ENCODE measurements at places on chromosomes 7 and 10.

- no peak for DNase-seq
Observed at GRCh38 chr10:51300617-51301304, 226.5 kb downstream of the PRKG1 start.

- DNase-seq, result no peak
Observed at GRCh38 chr10:4888236-4888635, 62.2 kb downstream of the AKR1E2 start.

DNA sequence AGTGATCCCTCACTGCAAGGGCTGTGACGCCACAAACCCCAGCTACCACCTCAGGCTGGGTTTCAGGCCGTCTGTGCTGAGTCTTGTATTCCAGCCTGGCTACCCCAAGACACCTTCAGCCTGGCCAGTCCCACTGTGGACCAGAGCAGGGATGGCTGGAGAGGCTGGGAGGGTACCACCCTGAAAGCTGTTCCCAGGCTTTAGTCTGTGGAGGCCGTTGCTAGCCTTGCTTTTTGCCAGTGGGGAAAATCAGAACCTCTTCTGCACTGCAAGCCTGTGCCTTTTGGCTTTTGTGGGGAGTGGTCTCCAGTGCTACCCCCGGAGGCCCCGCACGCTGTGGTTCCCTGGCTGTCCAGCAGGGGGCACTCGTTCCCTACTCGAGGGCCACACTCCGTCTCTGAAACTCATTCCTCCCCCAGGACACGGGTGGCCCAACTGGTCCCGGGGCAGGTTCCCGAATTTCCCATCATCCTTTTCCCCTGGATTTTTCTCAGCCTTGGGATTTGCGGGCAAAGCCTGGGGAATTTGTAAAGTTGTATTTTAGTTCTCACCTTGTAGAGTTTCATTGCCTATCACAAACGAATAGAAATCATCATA, 128.4 kb upstream of the BTBD16 start:
- DNase-seq, result no peak

GRCh38 chr7:12594122-12594897, 23.8 kb downstream of the SCIN start:
- no peak for DNase-seq

GRCh38 chr7:23261843-23262452, 15.4 kb downstream of the GPNMB start:
- DNase-seq, result no peak

DNA sequence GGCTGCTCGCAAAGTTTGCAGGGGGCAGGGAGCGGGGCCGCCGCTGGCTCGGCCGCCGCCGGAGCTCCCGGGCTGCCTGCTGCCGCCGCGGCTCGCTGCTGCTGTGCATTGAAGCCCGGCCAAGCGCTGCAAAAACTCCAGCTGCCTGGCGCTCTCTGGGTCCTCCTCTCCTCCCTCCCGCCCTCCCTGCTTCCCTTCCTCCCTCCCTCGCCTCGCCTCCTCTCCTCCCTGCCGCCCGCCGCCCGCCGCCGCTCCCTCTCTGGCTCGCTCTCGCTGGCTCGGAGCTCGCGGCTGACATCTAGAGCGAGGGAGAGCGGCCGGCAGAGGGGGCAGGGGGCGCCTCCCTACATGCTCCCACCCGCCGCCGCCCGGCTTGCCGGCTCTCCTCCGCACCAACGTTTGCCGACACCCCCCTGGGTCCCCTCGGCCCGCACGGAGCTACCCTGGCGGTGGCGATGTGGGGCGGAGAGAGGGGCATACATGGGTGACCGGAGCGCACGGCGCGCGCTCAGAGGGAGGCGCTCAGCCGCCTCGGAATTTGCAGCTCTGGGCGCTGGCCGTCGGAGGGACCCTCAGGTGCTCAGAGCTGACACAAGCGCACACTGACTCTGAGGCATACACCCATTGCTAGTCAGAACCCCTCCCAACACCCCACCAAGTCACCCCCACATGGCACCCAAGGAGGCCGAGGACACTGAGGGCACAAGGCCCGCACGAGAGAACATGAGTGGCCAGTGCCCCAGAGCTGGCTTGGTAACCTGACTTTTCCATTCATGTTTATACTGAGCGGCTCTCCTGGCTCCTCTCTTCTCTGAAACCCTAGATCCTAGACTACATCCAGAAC, 1.2 kb upstream of the PLXNA4 start:
- DNase-seq, result no peak

- DNase-seq, result no peak
Observed at GRCh38 chr7:50552921-50553320, 12.3 kb downstream of the DDC start.

DNA sequence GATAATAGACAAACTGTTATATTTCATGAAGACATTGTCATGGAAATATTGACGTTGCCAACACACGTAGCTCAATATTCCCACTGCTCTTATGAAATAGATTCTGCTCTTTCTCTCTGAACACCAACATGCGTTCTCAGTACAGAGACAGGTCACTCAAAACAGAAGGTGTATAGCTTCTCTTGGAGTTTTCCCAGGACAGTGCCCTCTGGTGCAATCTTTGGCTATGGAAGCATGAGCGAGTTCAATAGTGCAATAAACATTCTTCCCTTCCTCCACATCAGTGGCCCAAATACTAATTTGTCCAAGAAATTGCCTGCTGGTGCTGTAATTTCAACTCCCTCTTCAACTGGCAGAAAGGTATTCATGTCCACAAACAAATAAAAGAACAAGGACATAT, 145.3 kb downstream of the MAGI2 start:
- no peak for DNase-seq

DNA sequence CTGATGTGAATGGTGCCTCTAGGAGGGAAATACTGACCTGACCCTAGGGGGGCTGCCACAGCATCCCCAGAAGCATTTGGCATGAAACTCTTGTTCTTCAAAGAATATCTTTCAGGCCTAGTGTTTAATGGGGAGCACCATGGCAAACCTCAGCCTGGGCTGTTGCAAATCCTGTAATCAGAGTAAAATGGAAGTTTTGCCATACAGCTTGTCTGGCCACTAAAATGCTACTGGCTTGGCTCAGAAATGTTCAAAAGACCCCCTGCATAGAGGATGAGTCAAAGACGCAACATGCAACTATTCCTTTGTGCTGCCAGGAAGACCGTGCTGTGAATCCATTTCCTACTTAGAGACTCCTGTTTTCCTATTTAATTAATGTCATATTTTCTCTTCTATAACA, 26.7 kb downstream of the HECW1 start:
- DNase-seq, result no peak

DNA sequence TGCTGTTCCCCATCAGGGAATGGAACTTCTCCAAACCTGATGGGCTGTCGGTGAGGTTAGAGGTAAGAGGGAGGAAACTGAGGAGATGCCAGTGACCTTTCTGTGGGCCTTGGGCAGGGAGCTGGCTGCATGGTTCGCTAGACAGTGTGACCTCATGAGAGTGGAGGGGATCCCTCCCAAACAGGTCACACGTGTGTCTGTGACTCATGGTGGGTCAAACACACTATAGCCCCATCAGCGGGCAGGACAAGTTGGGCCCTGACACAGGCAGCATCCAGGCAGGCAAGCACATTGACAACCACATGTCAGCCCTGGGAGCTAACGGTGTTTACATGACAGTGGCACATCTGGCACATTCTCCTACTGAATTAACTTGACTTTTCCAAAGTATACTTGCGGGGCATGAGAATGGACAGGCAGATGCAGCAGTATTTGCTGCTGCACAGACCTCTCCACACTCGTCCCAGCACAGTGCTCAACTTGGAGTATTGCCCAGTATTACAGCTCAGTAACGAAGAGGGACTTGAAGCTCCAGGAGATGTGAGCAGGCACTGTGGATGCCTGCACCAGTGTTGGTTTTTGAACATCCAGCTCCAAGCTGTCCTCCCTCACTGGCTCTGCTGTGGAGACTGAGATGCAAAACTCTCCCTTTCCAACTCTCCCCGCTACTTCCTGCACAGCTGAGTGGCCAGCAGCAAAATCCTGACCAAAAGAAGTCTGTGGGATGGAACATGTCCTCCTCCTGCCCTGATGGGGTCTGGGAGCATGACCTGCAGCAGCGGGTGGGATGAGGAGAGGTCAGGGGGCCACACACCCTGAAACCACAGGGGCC, 199.6 kb downstream of the WDR37 start:
- no peak for DNase-seq

DNA sequence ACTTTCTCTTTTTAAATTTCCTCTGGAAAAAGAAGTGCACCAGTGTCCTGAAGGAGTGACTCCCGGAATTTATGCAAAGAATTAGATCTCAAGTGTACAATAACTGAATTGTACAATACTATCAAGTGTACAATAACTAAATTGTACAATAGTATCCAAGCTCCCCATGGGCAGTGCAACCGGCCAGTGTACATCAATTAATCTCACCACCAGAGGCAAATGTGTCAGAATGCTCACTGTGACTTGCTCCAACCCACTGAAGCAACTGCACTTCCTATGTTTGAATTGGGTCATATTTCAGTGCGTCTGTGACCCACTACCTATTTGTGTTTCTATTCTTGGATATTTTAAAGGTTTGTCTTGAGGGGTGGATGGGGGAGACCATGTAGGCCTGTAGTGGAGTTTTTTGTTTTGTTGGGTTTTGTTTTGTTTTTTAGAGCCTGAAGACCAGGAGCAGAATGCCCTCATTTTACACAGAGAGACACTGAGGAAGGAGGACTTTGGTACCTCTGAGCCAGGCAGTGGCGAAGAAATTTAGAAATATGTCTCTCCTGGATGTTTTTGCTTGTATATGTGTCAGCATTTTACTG, 78.5 kb upstream of the CTTNBP2 start:
- DNase-seq, result no peak

DNA sequence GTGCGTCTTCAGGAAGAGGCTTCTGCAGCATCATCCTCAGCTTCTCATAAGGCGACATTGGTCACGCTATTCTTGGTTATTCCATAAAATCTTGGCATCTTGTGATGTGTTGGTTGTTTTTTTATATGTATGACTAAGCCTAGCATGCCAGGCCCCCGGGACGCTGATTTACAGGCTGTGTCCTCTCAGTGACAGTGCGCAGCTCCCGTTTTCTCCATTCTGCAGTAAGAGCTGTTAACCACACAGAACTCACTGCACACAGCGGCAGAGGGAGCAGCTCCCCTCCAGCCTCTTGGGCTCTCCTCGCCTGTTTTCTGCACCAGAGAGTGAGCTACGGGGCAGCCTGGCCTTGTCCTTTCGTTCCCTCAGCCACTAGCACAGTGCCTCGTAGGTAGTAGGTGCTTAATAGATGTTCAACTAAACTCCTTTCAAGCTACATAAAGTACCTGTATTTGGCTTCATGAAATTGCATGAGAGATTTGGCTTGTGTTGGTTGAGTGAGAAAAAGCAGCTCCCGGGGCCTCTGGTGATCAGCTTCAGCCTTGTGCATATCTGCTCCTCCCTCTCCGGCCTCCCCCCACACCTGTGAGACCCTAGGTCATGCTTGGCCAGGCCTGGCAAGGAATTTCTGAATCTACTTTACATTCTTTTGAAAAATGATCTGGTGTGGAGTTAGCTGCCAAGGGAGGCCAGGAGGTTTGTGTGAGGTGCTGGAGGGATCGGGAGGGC, 116.2 kb downstream of the WDR37 start:
- DNase-seq, result no peak

DNA sequence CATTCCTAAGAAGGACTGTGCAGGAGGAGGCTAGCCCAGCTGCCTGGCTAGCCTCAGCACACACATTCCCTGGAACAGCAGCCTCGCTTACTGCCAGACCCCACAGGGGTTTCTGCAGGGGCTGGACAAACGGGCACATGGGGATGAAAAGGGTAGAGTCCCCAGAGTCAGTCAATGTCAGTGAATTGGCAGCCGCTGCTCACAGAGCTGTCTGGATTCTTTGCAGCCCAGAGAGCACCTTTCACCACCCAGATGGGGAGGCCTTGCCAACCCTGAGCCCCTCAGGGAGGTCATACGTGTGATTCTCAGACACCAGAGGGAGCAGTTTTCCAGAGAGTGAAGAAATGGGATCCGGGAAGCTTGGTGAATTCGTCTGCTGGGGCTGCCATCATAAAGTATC, 143.3 kb downstream of the KCNMA1 start:
- no peak for DNase-seq

DNA sequence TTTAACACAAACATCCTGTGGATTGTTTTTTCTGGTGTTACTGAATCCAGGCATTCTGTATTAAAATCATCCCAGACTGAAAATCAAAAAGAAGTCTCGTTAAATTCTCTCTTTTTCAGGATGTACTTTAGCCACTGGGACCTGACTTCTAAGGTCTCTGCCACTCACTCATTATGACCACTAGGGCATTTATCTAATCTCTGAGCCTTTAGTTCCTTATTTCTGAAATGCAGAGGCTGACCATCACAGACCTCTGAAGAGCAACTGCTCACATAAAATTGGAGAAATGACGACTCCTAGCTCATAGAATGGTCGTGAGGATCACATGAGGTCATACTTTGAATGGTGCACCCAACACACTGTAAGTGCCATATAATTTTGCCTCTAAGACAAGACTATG, 63.2 kb downstream of the KCNMA1 start:
- DNase-seq, result no peak

DNA sequence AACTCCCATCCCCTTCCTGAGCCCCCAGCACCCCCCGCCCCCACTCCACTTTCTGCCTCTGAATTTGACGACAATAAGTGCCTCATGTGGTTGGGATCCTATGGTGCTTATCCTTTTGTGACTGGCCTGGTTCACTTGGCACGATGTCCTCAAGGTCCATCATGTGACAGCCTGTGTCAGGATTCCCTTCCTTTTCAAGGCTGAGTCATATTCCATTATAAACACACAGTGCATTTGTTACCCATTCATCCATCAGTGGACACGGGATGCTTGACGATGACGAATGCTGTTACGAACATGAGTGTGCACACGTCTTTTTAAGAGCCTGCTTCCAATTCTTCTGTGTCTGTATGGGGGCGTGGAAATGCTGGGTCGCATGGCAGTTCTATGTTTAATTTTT, 26.7 kb downstream of the SHH start:
- DNase-seq, result no peak

DNA sequence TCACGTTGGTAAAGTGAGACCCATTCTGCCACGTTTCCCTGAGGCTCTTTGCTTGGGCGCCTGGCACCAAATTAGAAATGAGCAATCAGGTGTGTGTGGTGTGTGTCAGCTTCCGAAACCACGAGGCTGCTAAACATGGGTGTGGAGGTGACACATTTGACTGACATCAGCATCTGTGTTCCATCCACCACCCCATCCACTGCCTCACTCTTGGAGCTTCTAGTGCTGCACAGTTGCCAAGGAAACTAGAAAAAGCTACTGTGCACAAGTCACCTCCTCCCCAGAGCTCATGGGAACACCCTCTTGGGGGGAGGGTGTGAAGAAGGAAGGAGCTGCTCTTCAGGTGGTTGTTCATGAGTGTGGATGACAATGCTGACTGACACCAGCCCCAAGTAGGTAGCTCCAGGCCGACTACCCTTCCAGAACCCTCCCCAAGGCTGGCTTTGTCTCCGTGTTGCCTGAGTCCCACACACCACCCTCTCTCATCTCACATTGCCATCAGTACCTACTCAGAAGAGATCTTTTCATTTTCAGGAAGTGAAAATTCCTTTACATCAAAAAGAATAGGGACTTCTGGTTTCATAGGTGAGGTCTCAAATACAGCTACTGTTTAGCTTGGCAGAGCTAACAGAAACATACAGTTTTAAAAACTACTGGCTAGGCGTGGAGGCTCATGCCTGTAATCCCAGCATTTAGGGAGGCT, 152.2 kb downstream of the TMEM178B start:
- DNase-seq, result no peak

- DNase-seq, result no peak
Observed at GRCh38 chr7:148142660-148143248, 447.8 kb upstream of the C7orf33 start.
